ENCODE measurements at places on chromosomes 7 and 10.

DNA sequence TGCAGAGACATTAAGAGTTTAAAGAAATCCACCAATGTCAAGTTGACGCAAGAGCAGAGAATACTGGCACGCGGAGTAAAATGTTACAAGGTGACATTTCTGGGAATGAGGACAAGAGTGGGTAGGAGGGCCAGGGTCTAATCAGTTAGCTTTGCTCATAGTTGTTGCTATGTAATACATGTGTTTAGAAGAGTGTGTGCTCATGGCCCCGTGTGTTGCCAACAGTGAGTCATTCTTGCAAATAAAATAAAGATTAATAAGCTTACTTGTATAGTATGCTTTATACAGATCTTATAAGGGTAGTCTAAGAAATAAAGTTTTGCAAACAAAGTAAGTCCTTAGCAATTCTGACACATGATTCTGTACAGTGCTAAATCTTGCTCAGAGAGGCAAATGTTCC is 64.5 kb downstream of the DNMBP start:
- no peak for DNase-seq

- DNase-seq = no peak
These were observed 130.6 kb downstream of the TCERG1L start for GRCh38 chr10:131180740-131181415.

DNA sequence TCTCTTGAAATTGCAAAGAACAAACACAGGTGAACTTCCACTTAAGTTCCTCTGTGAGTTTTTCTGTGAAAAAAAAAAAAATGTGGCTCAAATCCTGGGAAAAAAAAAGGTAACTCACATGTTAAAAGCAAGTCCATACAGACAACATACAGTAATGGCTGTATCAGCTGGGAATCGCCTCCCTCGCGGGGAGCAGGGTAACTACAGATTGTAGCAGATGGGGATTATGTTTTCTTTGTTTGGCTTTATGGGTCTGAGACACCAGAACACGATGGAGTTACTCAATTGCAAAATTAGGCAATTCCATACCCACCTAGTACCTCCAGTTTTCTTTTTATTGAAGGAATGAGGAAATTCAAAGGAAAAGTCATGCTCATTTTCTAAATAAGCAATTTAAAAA is 42.3 kb downstream of the FEZF1 start:
- no peak for DNase-seq

GRCh38 chr7:77430927-77431326 is 14.8 kb upstream of the GSAP start:
- DNase-seq = no peak

DNA sequence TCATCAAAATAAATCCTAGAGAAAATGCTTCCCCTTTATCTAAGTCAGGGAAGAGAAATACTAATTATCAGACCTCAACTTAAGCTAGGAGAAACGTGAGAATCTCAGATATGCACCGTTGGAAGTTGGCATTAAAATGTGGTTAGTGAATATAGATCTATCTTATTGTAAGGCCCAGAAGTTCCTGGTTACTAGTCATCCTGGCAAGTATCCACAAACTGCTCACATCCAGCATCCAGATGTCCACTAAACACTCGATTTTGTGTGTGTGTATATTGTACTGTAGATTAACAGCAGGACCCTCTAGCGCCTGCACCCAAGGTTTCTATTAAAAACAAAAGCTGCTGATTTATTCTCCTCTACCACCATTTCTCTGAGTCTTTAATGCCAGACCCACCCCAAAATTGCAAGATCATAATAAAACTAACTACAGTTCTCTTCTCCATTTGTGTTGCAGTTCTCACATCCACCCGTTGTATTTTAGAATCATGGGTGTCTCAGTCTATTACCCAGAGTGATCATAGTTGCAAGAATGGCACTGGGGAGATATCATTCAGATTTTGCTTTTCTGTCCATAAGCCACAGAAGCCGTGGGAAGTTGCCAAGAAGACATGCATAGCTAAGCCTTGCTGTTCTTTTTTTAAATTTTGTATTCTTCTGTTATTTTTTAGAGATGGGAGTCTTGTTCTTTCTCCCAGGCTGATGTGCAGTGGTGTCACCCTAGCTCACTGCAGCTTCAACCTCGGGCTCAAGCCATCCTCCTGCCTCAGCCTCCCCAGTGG is 165.4 kb downstream of the KIAA1217 start:
- DNase-seq = no peak

GRCh38 chr10:92052088-92052487 is 128.5 kb downstream of the BTAF1 start:
- DNase-seq = no peak

DNA sequence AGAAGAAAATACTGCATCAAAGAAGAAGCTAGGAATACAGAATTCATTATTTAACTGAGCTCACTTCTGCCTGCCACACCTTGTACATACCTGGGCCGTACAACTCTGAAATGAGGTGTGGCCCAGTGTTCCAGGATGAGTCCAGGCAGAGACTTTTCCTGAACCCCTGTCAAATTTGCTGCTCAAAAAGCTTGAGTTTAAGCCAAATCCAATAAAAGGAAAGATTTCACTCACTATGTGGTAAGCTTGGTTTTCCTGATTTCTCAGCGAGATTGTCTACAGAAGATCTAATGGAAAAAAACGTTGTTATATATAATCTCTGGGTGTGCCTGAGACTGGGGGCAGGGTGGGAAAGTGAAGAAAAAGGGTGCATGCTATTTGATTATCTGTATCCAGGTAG is 72.1 kb upstream of the EGFR start:
- no peak for DNase-seq

DNA sequence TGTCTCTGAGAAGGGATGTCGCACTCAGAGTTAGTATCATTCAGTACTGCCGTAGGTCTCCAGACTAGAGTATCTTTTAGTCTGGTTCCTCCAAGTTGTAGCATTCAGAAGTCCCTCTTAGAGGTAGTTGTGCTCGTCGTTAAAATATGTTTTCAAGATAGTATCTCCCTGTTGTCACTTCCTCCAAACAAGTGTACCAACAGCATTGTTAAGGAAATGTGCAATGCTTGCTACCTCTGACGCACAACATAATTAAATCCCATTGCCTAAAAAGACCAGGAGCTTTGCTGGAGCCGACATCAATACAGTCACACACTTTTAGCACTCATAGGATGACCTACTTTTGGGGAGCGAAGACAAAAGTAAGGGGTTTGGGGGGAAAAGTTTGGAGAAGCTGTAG is 80.0 kb upstream of the STK17A start:
- DNase-seq = no peak

DNA sequence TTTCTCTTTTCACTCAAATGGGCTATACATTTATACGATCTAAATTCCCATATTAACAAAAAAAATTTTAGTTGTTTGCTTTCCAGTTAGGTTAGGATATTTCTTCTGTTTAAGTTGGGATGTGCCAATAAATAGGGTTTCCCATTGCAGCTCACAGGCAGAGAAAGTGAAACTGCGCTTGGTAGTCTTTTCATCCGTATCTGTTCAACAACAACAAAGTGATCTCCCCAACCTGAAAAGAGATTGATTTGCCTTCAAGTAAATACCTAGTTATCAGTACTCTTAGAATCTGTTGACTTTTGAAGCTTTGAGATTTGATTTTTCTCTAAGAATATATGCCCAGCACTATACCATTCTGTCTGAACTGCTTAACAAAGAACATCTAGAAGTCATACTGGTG is 143.4 kb downstream of the DYNC1I1 start:
- DNase-seq = no peak

DNA sequence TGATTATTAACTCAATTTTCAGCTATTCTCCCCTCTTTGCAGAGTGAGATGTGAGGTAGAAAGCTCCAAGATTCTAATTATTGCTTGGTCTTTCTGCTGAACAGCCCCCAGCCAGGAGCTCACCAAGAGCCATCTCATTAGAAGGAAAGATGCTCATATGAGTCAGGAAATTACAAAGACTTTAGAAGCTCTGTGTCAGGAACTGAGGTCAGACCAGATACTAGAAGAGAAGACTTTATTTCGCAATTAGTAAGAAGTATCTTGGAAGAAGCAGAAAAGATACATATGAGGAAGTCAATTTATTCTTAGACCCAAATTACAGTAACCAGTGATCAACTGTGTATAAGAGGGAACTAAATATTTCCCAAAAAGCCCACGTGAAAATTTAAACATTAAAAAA is 626.9 kb downstream of the ZWINT start:
- DNase-seq = no peak

GRCh38 chr7:73521636-73522104 is 423 bp downstream of the BAZ1B start:
- DNase-seq = peak; percentile 32

GRCh38 chr10:6928586-6928985 is 348.5 kb upstream of the PRKCQ start:
- DNase-seq = no peak

GRCh38 chr10:30536578-30536977 is 93.0 kb downstream of the LYZL2 start:
- no peak for DNase-seq

- DNase-seq = no peak
These were observed 6.8 kb upstream of the AGR2 start for GRCh38 chr7:16811551-16811950.

GRCh38 chr7:123231021-123232000 is 31.5 kb upstream of the SLC13A1 start:
- no peak for DNase-seq

- DNase-seq = no peak
These were observed 34.6 kb upstream of the UNCX start for GRCh38 chr7:1197997-1198625.

DNA sequence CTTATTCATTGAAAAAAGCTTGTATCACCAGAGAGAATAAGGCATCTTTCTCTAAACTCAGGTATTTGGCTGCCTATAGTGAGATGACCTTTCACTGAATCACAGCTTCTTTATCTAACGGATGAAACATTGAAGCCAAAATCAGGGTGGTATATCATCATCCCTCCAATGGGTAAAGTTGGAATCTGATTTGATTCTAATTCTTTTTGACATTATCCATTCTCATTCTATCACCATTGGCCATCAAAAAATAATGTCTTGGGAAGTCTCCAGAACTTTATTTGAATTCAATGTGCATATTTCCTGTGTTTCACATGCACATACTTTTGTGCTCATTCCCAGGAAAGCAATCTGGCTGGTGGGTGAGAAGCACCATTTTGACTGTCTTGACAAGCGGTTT is 95.2 kb downstream of the PLPP4 start:
- no peak for DNase-seq

DNA sequence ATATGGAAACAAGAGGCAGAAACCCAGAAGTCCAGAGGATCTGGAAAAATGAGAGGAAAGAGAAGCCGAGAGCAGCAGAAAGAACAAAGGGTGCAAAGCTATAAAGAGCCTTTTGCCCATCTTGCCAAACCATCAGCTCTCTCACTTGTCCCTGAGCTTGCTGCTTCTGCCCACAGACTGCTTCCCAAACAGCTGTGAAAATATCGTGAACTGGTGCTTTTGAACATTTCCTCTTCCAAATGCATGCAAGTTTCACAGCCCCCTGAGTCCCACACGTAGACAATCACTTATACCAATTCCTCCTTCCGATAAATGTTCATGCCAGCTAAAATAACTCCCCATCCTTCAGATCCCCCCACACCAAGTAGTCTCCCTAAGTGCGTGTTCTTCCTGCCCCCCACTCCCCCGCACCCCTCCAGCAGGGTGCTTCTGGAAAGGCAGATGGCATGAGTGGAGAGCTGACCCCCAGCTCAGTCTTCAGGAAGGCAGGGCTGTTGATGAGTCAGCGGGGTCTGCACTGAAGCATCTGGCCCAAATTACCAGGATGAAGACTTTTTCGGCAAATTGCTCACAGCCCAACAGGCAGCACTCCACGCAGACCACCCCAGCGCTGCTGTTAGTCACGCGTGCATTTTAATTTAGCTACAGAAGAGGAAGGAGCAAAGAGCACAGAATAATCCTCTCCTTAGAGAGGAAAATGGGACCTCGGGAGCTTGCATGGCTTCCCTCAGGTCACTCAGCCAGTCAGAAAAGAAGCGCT is 76.1 kb upstream of the KCNMA1 start:
- no peak for DNase-seq

DNA sequence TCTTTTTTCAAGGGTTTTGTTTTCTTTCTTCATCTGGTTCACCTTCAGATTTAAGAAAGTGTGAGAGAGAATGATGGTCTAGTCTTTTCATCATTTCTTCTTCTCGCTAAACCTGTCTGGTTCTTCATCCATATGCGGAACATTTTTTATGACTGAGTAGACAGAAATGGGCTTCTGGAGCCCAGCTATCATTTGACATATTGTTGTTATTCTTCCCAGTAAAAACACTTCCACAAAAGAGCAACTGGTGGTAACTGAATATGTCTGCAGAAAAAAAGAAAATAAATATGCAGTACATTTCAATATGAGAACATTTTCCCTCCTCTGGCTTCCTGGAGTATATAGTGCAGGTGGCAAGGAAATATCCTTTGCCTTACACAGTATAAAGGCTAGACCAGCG is 209.5 kb downstream of the JCAD start:
- no peak for DNase-seq

GRCh38 chr7:107810626-107811025 is 7.6 kb upstream of the SLC26A3 start:
- no peak for DNase-seq

- no peak for DNase-seq
These were observed 215.8 kb upstream of the PFKP start for GRCh38 chr10:2851566-2851965.

DNA sequence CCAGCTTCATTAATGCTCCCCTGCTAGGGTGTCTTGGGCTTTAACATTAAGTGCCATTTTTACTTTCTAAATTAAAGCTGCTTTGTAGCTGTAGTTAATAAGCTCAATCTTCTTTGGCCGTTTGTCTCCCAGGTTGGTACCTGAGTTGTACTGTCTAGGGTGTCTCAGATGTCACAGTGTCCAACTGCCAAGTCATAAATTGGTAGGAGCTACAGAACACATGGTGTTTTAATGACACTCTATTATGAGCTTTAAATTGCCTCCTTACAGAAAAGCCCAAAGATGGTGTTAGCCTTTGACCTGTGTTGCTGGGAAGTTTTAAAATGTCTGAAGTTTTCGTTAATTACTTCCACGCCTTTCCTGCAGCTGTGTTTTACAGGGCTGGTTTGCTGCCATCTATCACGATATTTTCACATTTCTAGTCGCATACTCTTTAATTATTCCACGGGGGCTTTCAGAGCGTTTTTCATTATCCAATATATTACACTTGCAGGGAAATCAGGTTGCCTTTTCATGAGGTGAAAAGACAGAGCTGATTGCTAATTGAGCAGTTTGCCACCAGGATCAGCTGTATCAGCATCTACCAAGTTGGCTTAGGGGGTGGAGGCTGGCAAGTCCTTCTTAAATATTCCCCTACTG is 247.8 kb upstream of the PLPP4 start:
- no peak for DNase-seq

DNA sequence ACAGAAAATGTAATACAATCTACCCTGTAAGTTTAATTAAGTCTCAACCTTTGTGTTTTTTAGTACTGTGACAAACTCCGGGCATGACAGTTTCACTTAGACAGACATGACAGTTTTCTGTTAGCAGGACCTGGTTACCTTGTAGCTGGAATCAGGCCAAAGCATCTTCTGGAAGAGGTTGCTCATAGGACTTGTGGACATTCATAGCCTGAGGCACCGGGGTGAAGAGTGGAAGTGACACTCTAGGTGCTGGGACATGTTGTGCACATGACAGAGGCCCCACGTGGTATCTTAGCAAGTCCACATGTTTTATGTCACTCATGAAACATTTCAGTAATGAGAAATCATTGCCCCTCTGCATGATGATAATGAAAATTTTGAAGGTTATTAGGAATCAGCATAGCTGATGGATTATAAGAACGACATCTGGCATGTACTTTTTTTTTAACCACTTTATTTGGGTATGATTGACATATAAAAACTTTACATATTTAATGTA is 441.4 kb downstream of the CNTNAP2 start:
- peak; percentile 21 for DNase-seq

All from SHP77 (cell line).